ENCODE measurements at places on chromosomes 1 and 21.

DNA sequence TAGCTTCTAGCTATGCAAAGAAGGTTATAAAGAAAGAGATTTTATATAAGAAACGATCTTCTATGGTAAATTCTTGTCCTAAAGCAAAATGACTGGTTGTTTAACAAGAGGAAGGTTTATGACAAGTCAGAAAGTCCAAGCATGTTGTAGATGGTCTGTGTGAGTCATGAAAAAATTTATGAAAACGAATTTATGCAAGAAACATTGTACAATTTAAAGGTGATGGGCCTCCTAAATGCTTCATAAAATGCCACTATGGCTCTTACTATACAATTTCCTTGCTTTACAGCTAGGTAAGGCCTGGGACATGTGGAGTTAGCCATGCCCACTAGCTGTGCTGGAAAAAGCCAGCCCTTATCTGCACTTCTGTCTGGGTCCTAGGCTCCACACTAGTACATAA, 125.4 kb downstream of the PTGER3 start:
- no peak for DNase-seq

- no peak for DNase-seq
Measured at GRCh38 chr21:42806509-42807140, 72.7 kb downstream of the WDR4 start.

DNA sequence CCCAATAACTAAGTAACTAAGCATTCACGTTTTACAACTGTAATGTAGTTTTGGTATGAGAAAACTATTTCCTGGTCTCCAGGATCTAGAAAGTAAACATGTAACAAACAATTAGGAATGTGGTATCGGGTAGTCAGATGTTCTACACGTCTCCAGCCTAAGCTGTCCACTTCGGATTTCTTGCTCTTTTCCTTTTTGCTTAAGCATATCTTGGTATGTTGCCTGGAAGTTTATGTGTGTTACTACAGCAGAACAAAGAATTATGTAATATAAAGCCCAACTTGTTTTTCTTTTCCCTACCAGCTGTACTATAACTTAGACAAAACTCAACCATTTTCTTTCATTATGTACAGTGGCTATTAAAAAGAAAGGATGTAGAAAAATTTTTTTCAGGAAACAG, 20.4 kb upstream of the WARS2 start:
- DNase-seq = no peak

- DNase-seq = no peak
Measured at GRCh38 chr1:36126005-36126716, 1.1 kb upstream of the COL8A2 start.

- DNase-seq = no peak
Measured at GRCh38 chr1:153646672-153647345, 11.7 kb upstream of the SNAPIN start.

DNA sequence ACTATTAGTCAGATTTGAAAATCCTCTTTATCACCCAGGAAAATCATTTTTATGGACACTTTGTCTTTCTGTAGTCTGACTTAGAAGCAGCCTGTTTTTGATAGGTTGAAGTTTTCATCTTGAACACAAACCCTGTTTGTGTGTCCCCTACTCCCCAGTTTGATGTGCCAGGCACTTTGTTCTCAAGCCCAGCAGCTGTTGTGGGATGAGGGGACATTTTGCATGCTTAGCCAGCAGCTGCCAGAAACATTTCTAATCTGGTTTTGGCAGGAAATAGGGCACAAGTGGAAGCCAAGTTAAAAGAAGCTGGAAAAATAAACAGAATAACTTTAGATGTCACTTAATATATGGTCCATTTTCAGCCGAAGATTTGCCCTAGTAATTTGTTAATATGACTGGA, 29.9 kb downstream of the ACTN2 start:
- no peak for DNase-seq

GRCh38 chr1:184419350-184420161, 32.7 kb downstream of the C1orf21 start:
- DNase-seq = no peak

Data from effector memory CD4-positive, alpha-beta T cell (primary cell).